HT1080 (cell line): ENCODE measurements at places on chromosomes 5 and 9. TPM values are rescaled to one million over a fixed set of nuclear protein-coding genes. Genes with fewer than 3 reads are reported as not detected.

Gene GZMA
- 0.16 TPM in 1 of 2 replicates, not detected in the other for total RNA-seq

Gene DMRTA1
- 1.3 and 1.4 TPM in 2 replicates for total RNA-seq

Gene LOX
- 7.9 and 10.2 TPM in 2 replicates for total RNA-seq

Gene RANBP3L
- 0.18 and 0.50 TPM in 2 replicates for total RNA-seq

Gene SARDH
- total RNA-seq = 0.05 and 0.30 TPM in 2 replicates

Gene PDE4D
- total RNA-seq = 1.0 and 2.6 TPM in 2 replicates

Gene SMIM33
- not detected in 2 replicates for total RNA-seq

DNA sequence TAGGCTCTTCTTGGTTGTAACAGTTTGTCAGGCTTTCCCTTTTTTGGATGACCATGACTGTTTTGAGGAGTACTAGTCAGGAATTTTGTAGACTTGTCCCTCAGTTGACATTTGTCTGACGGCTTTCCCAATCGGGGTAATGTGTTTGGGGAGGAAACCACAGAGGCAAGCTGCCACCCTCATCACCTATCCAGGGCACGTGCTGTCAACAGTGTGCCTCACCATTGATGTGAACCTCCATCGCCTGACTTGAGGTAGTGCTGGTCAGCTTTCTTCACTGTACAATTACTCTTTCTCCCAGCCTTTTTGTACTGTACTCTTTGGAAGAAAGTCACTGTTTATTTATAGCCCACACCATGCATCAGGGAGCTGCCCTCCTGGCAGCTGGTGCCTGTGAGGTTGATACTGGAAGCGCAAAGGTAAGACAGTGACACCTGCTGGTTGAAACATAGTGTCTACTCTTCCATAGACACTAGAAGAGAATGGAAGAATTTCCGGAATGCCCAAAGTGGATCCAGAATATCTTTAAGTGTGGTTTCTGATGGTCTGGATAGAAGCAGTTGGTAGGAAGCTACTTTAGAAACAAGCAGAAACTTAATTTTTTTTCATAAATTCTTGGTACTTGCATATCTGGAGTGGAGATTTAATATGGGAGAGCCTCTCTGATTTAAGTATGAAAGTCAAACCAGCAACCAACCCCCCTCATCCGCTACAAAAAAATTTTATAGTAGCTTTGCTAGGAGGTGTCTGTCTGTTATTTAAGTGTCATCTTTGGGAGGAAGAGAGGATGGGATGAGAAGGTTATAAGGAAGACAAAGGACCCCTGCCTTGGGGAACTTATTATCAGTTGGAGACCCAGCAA, 69.3 kb downstream of the SNX30 start:
- DNase-seq = peak; percentile 65

GRCh38 chr5:15993334-15993733, 186.3 kb downstream of the MARCHF11 start:
- peak; percentile 87 for DNase-seq

DNA sequence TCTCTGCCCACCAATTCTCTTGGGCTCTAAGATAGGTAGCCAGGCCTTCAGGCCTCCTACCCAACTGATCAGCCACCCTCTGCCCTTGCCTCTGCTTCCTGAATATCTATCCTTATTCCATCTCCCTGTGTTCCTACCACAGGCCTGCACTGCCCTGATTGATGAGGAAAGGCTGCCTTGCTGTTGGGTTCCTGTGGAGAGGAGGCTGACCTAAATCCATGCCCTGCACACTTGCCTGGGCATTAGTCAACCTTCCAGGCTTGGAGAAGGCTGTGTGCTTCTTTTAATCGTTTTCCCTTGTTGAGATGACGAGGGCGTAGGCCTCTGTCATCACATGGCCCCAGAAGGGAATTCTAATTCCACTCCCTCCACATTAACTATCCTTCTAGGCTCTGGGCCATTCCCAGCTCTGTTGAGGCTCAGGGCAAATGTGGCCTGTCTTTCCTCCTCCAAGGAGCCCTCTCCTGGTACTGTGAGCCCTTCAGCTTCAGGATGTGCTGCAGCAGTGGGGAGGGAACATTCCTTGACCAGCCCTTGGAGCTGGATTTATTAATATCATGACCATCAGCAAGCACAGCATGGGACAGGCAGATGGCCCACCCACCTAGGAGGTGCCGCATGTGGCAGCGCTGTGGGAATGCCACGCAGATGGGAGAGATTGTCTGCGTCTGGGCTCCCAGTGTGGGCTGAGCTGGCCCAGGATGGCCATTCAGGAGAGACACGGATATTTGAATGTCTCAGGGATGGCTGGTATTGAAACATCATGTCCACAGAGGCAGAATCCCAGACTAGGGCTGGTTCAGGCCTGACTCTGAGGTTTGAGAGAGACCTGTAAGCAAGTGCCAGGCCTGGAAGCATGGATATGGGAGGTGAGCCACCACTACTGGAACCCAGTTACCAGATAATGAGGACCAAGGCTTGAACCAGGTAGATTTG, 40.9 kb downstream of the ANGPTL2 start:
- no peak for DNase-seq

DNA sequence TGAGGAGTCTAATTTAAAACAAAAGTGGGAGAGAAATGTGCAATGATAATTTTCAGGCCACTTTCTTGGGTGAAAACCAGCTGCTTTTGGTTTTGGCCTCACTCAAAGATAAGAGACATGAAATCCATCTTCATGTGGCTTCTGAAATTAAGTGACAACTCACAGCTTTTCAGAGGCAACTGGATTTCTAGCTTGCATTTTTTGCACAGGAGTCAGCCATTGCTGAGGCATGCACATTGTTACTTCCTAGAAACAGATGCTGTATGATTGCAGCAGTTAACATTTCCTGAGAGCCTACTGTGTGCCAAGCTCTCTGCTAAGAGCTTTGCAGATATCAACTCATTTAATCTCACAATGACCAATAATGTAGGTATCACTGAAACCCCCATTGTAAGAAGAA, 562.6 kb downstream of the NR2F1-AS1 start:
- DNase-seq = no peak

DNA sequence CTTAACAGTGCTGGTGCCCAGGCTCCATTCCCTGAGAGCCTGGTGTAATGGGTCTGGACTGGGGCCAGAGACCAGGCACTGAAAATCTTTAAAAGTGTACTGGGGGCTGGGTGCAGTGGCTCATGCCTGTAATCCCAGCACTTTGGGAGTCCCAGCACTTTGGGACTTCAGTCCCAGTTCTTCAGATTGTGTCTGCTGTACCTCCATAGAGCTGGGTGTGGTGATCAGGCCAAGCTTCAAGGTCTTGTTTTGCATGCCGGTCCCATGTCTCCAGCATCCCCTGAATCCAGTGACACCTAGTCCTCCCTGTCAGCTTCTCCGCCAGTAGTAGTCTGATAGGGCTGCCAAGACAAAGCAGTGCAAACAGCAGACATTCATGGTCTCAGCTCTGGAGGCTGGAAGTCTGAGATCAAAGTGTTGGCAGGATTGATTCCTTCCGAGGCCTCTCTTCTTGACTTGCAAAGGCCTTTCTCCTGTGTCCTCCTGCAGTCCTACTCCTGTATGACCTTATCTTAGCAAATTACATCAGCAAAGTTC, 108.2 kb downstream of the SYK start:
- DNase-seq = no peak

GRCh38 chr5:134490925-134491271, 34.6 kb upstream of the JADE2 start:
- no peak for DNase-seq

DNA sequence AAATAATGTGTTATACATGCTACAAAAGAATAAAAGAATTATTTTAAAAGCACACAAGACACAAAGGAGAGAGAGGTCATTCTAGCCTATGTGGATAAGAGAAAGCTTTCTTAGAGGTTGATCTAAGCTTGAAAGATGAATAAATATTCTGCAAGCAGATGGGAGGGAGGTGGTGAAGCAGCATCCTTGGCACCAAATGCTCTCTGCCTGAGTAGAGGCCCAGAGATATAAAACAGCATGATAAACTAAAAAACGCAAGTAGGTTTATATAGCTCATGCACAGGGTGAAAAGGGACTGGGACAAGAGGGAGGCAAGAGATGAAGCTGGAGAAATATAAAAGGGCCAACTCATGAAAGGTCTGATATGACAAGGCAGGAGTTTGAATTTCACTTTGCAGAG, 283.2 kb upstream of the POU5F2 start:
- DNase-seq = no peak

- no peak for DNase-seq
These were observed 133.9 kb upstream of the PTCH1 start for GRCh38 chr9:95650720-95651119.

DNA sequence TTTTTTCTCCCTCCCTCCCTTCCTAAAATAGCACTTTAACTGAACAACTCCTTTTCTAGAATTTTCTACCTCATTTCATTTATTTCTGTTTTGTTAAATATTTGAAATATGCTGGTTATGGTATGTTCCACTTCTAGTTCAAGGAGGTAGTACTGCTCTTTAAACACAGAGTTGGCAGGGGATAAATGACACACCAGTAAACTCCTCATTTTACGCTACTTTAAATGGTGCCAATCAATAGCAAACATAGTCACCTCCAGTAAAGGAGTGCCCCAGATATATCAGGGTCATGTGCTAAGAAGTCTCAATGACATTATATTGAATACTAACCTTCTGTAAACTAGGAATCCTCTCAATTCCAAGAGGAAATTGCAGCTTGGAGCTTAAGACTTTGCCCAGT, 56.9 kb downstream of the MYO10 start:
- DNase-seq = no peak

DNA sequence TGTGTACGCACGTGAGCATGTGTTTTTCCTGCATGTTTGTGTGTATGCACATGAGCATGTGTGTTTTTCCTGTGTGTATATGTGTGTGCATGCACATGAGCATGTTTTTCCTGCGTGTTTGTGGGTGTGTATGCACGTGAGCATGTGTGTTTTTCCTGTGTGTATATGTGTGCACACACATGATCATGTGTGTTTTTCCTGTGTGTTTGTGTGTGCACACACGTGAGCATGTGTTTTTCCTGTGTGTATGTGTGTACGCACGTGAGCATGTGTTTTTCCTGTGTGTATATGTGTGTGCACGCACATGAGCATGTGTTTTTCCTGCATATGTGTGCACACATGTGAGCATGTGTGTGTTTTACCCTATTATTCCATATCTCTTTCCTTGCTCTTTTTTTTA, 205.9 kb downstream of the TRIO start:
- DNase-seq = no peak

DNA sequence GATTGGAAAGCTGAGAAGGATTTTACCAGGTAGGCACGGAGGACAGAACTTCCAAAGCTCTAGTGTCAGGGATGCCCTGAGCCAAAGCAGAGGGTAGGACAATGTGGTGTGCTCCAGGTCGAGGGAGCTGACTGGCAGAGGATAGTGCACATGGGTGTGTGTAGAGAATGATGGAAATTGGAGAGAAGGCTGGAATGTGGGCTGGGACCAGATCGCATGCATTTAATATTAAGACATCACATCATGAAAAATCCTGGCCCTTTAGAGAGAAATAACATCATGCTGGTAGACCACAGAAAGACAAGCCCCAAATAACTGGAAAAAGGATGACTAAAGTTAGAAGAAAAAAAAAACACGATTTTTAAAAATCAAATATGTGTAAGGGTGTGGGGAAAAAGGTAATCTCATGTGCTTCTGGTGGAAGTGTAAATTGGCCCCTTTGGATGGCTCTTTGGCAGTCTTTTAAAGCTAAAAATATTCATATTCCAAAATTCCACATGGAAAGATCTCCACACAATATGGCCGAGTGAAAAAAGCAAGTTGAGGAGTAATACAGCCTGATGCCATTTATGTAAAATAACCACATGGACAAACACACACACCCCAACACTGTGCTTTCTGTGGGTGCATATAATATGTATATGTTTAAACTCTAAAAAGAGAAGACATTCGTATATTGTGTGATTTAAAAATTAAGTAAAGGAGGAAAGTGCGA, 67.0 kb upstream of the TGFBR1 start:
- no peak for DNase-seq

DNA sequence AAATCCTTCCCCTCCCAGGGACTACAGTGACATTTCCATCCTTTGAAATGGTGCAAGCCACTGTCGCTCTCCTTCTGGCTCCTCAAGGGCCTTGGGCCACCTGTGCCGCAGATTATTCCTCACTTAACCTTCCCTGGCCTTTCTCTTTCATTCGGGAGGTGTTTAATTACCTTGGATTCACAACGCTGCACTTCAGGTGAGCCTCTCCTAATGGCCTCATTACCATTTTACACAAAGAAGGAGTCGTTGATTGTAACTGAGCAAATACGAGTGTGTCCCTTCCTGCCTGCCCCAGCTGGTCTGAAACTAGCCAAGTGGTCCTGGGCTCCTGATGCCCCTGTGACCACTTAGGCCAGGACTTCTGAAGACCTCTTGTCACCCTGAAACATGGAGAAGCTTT, 205.0 kb downstream of the CRB2 start:
- no peak for DNase-seq

- DNase-seq = no peak
These were observed 105.6 kb upstream of the CDH10 start for GRCh38 chr5:24750355-24750754.

DNA sequence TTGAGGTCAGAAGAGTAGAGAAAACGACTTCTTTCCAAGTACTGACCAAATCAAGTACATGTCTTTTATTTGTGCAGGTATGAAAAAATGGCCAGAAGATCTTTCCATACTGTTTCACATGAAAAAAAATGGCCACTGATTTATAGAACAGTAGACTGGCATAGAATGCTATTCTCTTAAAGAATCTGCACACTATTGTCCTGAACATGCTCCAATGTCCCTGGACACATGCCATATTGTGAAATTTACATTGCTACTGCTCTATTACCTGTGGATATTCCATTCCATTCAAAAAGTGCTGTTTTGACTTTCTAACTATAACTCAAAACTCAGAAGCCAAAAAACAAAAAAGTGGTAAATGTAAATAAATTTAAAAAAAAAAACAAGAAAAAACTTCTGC, 60.6 kb downstream of the FBXL17 start:
- DNase-seq = no peak

DNA sequence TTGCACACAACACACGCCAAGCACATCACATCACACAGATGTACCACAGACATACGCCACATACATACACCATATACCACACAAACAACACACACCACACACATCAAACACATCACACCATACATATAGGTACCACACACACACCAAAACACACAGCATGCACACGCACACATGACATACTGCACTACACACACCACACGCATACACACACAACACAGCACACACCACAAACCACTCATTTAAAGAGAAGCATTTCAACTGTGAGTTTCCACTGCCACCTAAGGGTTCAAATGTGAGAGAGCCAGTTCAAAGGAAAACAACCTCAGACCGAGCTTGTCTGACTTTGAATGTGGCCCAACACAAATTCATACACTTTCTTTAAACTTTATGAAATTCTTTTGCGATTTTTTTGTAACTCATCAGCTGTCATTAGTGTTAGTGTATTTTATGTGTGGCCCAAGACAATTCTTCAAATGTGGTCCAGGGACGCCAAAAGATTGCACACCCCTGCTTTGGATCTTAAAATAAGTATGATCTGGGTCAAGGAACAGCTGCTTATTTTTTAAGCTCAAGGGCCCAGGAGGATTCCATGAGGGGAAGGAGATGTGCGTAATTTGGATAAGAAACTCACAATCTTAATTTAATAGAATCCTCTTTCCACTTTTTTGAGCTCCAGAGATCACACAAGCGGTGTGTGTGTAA, 494.6 kb downstream of the GADD45G start:
- no peak for DNase-seq

DNA sequence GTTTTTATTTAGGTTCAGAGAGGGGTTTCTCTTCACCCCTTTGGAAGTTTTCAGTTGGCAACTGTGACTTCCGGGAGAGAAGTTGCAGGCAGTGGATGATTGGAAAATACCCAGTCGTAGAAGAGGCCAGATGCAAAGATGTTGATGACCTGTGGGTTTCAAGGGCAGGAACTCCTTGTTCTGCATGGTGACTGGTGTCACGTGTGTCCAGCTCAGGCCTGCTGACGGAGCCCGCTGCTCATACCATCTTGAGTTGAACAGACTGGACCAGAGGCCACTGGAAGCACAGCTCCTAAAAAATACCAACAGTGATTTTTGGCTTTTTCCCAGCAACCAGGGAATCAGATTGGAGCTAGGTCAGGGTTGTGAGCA, 243.9 kb upstream of the KLF4 start:
- DNase-seq = peak; percentile 38
